Stimulated activated CD4-positive, alpha-beta T cell treated with anti-CD3 and anti-CD28 coated beads, Interleukin-12 subunit alpha, Interleukin-12 subunit beta, amount 100 ng/mL, for 48 hours (primary cell): ENCODE measurements at places on chromosomes 16 and 17.

- peak; percentile 65 for DNase-seq
Measured at GRCh38 chr17:42116705-42117396, 4.3 kb downstream of the KAT2A start.

- DNase-seq = no peak
Measured at GRCh38 chr16:14672403-14672971, 21.6 kb downstream of the PLA2G10 start.

GRCh38 chr16:87635541-87636049 lies 33.3 kb downstream of the JPH3 start:
- peak; percentile 61 for DNase-seq

- DNase-seq = peak; percentile 50
Measured at GRCh38 chr17:50626037-50626574, 8.6 kb upstream of the ABCC3 start.

GRCh38 chr17:37191219-37191618 lies 184.6 kb upstream of the C17orf78 start:
- no peak for DNase-seq

DNA sequence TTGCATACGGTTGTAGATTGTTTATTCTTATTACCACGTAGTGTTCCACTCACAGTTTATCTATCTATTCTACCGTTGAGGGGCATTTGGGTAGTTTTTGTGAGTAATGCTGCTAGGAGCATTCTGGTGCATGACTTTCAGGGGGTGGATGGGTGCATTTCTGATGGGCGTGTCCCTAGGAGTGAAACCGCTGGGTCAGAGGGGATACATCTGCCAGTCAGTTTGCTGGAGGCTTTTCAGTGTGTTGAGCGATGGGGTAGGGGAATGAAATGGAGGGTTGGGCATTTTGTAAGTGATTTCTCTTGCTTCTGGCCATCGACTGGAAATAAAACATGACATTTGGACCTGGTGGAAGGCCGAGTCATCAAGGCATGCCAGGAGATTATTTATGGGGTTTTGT lies 17.0 kb upstream of the IRX3 start:
- no peak for DNase-seq

GRCh38 chr17:35073183-35073790 lies 9.8 kb upstream of the RFFL start:
- DNase-seq = no peak

DNA sequence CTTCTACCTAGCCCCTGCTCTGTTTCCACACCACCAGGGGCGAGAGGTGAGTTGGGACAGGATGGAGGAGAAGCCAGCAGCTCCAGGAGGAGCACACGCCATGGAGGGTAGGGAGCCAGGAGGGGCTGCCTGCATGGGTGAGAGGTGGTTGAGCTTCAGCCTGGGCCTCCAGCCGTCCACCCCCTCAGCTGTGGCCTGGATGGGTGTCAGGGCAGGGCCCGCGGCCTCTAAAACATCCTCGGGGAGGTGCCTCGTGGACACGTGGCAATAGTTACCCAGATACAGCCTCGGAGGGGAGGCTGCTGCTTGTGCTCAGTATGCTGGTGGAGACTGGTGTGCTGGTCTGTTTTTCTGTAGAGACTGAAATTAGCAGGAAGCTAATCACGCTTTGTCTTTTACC lies 104.7 kb upstream of the GSE1 start:
- no peak for DNase-seq

- no peak for DNase-seq
Measured at GRCh38 chr16:83513008-83513755, 294.6 kb upstream of the HSBP1 start.

- no peak for DNase-seq
Measured at GRCh38 chr16:6891496-6891895, 441.1 kb upstream of the RBFOX1 start.

GRCh38 chr16:58515871-58516767 lies 802 bp downstream of the SETD6 start:
- no peak for DNase-seq

DNA sequence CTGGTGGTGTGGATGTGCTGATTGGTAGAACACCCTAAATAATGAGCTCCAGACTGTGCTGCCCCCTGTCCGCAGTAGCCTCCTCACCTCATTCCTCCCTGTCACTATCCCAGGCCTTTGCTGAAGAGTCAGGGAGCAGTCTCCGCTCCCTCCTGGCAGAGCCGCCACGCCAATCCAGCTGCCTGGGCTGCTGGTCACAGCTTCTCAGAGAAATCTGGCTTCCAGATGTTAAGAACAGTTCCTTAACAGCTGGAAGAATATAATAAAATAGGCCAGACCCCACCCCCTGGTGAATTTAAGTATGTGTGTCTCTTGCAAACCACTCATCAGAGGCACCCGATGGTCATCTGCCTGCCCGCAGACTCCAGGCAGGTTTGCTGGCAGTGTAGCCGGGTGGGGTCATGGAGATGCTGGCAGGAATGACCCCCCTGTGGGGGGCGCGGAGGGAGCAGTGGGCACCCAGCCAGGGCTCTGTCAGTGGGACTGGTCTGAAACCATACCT lies 161.0 kb downstream of the CCDC182 start:
- no peak for DNase-seq

- DNase-seq = no peak
Measured at GRCh38 chr17:1873418-1873817, 43.6 kb downstream of the RPA1 start.

DNA sequence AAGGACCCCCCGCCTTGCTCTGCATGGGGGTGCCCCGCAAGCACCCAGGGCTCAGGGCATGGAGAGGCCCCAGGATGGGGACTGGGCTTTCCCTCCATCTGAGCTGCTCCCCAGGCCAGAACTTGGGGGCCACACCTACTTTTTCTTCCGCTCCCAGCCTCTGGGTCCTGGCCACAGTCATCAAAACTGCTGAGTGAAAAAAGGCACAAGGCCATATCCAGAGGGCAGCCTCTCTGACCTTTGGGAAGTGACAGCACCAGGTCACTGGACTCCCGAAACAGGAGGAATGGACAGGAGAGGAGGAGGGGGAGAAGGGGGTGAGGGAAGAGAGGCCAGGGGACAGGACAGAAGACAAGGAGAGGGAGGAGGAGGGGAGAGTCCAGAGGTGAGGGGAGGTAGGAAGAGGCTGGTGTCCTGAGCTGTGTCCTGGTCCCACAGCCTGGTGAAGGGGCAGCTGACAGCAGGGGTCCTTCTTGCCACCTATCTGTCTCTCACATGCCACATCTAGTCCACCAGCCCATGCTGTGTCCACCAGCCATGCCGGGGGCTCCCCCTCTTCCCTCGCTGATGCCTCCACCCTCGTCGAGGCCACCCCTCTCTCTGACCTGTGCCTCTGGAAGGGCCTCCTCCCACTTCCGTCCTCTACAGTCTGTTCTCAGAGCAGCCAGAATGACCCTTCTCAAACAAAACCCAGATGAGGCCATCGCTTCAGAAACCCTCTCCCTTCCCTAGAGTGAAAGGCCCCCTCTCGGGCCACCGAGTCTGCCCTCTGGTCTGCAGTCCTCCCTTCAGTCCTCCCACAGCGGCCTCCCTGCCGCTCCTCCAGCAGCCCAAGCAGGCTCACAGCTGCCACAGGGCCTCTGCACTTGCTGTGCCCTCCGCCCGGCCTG lies 73.9 kb upstream of the TOB1 start:
- no peak for DNase-seq

- no peak for DNase-seq
Measured at GRCh38 chr17:63537991-63538692, 12.1 kb upstream of the DCAF7 start.

GRCh38 chr17:47252766-47253512 lies 688 bp upstream of the ITGB3 start:
- DNase-seq = no peak

DNA sequence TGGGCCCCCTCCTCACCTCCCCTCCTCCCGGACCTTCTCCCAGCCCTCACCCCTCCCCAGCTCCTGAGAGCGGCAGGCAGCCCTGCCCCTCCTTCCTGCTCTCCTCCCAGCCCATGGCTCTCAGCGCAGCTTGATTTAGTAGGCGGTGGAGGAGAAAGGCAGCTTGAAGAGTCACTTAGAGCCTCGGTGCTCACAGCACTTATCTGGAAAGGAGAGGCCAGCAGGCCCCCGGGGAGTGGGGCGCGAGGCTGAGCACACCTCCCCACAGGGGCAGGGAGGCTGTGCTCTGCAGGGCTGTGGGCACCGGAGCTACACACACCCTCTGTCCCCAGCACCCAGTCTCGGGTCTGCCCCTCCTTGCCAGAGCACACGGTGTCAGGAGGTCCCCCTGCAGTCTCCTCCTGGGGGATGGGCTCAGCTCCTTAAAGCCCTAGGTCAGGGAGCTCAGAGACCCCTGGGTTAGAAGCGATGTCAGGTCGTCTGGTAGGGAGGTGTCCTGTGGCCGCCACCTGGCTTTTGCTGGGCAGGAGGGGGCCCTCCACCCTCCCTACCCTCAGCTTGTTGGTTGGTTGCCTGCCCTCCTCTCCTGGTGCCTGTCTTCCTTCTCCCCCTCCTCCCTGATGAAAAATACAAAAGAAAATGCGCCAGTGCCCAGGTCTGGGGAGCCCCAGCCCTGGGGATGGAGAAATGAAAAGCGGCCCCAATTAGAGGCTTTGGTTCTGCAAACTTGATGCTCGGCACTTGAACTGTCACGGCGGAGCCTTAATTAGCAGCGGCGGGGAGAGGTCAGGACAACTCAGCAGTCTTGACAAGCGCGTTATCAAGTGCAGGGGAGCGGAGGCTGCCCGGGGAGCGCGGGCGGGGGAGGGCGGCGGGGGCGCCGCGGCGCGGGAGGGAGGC lies 151.1 kb upstream of the GSE1 start:
- no peak for DNase-seq

DNA sequence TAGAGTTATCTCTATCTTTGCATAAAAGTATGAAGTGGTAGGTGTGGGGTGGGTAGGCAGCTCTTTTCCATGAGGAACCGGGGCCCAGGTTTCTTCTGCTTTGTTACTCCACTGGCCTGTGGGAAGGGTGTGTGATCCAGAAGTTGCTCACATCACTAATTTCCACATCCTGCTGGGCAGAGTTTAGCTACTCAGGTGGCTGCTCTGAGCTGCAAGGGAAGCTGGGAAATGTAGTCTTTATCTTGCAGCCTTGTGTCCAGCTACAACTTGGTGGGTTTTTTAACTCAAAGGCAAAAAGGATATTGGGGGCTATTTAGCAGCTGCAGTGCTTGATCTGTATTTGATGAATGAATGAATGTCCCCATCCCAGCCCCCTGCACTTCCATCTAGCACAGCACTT lies 335.3 kb downstream of the SNX29 start:
- no peak for DNase-seq

- DNase-seq = no peak
Measured at GRCh38 chr17:30368912-30369720, 9.6 kb upstream of the CPD start.

- no peak for DNase-seq
Measured at GRCh38 chr17:2964831-2965230, 98.6 kb downstream of the OR1D5 start.

GRCh38 chr16:27237219-27238015 lies 31.2 kb downstream of the NSMCE1 start:
- peak; percentile 69 for DNase-seq

GRCh38 chr16:23729503-23730424 lies 16.7 kb upstream of the ERN2 start:
- DNase-seq = no peak

DNA sequence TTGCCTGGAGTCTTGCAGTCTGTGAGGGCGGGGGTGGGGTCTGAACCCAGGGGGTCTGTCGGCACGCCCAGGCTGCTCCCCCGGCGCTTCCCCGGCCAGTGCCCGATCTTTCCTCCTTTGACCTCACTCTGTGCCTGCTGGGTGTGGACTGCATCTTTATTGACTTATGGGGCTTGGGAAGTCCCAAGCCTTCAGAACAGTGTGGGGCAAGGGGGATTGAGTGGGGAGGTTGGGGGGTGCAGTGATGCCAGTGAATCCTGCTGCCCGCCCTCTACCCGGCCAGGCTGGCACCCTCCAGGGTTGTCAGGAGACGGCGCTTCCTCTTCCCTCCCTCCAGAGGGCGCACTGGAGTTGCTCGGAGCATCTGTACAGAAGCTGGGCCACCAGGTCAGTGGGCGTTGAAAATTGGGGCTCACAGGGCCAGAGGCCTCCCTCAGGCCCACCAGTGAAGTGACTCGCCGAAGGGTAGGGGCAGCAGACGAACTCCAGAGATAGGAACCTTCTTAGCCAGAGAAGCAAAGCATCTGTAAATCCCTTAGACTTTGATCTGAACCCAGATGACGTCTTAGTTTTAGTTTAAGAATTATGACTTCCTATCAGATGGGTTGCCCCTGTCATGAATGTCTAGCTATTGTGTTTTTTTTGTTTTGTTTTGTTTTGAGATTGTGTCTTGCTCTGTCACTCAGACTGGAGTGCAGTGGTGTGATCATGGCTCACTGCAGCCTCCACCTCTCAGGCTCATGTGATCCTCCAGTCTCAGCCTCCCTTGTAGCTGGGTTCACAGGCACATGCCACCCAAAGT lies 184.8 kb upstream of the CIBAR2 start:
- peak; percentile 56 for DNase-seq

- DNase-seq = peak; percentile 24
Measured at GRCh38 chr17:36705874-36706731, 104.7 kb downstream of the MRM1 start.

- no peak for DNase-seq
Measured at GRCh38 chr16:74521691-74522090, 85.2 kb downstream of the GLG1 start.

- DNase-seq = no peak
Measured at GRCh38 chr16:72410492-72410891, 238.5 kb upstream of the PMFBP1 start.

DNA sequence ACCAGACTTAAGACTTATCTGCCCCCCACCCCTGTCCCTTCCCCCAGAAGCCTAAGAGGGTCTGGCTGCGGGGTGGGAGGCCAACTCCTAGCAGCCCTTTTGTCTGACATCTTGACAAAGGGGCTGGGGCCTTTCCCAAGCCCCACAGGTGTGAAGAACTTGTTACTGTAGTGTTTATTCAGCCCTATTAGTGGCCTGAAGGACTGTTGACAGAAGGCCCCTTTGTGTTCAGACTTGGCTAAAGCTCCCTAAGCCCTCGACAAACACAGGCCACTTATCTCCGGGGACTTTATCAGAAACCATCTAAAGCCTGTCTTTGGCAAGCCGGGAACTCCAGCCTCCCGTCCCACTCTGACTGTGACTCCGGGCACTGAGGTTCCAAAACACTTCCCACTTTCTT lies 129.8 kb downstream of the NTN1 start:
- no peak for DNase-seq

DNA sequence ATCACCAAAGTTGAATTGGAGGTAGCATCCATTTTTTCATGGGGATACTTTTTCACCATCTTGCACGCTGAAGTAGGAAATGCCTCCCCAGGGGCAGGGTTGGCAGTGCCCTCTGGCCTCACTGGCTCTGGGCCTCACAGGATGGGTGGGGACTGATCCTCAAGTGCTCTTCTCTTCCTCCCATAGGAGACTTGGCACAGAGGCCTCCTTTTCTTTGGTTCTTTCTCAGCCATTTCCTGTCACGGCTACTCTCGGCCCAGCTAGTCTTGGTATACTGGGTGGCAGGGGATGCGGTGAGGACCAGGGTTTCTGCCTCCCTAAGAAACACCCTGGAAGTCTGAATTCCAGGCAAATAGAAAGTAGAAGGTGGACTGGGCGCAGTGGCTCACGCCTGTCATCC lies 58.2 kb downstream of the PECAM1 start:
- no peak for DNase-seq

GRCh38 chr17:39701012-39701783 lies 1.3 kb downstream of the ERBB2 start:
- DNase-seq = no peak

GRCh38 chr16:80984124-80984892 lies 22.4 kb downstream of the CMC2 start:
- no peak for DNase-seq
